WERI-Rb-1 (cell line): ENCODE measurements at places on chromosomes 7 and 10.

DNA sequence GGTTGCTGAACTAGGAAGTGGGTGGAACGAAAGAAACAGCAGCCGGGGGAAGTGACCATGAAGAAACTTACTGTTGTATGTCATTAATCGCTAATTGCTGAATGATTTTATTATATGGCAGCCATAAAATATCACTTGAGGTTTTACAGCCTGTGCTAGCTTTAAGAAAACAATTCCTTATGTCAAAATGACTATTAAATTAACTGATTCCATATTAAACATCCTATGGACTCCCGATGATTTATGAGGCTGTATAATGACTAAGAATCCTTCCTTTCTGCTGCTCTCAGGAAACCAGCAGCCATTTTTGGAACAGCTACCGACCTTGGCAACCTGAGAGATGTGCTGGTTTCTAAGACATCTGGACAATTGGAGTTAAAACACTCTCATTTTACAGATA lies 421.9 kb downstream of the SORCS3 start:
- no peak for DNase-seq

- DNase-seq: no peak
Measured at GRCh38 chr7:45576249-45576929, 2.2 kb downstream of the ADCY1 start.

DNA sequence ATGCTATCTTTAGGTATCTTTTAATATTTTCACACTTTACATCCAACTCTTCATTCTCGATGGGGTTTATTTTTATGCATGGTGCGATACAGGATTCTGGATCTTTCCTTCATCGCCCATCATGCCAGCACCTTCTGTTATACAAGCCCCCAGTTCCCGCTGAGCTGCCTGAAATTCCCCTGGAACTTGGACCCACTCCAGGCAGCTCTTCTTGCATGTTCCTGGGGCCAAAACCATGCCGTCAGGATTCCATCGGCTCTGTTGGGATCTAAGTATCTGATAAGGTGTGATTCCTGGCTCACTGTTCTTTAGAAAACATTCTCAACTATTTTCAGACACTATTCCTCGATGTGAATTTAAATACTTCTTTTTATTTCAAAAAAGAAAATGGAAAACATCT lies 40.5 kb upstream of the PPP2R2D start:
- DNase-seq: no peak

GRCh38 chr10:92755725-92756124 lies 66.0 kb downstream of the HHEX start:
- DNase-seq: no peak

- no peak for DNase-seq
Measured at GRCh38 chr10:30114401-30114800, 55.0 kb upstream of the JCAD start.
